ENCODE measurements at places on chromosomes 4 and X. TPM values are rescaled to one million over a fixed set of nuclear protein-coding genes. Genes with fewer than 3 reads are reported as not detected.

The HCFC1 gene
- 14.0 TPM for total RNA-seq

The SPANXN4 gene
- not detected for total RNA-seq

The EFHC2 gene
- total RNA-seq, result 0.23 TPM

The MAGEA10 gene
- not detected for total RNA-seq

The TLL1 gene
- under 0.01 TPM for total RNA-seq

The VGLL1 gene
- not detected for total RNA-seq

The GC gene
- not detected for total RNA-seq

The HHIP gene
- total RNA-seq, result 0.59 TPM

The CPE gene
- 8.0 TPM for total RNA-seq

The SH3BP2 gene
- total RNA-seq, result 19.1 TPM

The TMPRSS11D gene
- total RNA-seq, result not detected

The CENPVL3 gene
- not detected for total RNA-seq

The LRP2BP gene
- total RNA-seq, result 0.89 TPM

The FAM53A gene
- total RNA-seq, result 1.4 TPM

The SUPT20HL2 gene
- total RNA-seq, result not detected

The ZNF732 gene
- 0.32 TPM for total RNA-seq

The DAPP1 gene
- not detected for total RNA-seq

The CXorf58 gene
- total RNA-seq, result not detected

The MEPE gene
- not detected for total RNA-seq
